Naive thymus-derived CD8-positive, alpha-beta T cell (primary cell): ENCODE measurements at places on chromosomes 2 and 18.

GRCh38 chr2:157488877-157489276 is 45.0 kb upstream of the CYTIP start:
- peaks cover 59% of the 10 kb centered on the region for H3K4me1 ChIP-seq
- H3K36me3 ChIP-seq = no peaks in the 10 kb centered on the region
- H3K4me3 ChIP-seq = no peak overlapping the region
- no peak for DNase-seq
- H3K27ac ChIP-seq = no peak overlapping the region

- H3K4me1 ChIP-seq = peaks cover 20% of the 10 kb centered on the region
- peaks cover 88% of the 10 kb centered on the region for H3K36me3 ChIP-seq
- H3K4me3 ChIP-seq = no peak overlapping the region
Observed at GRCh38 chr2:218648088-218648786, 11.2 kb downstream of the ZNF142 start.

GRCh38 chr18:57542126-57542525 is 44.4 kb downstream of the FECH start:
- peaks cover 3% of the 10 kb centered on the region for H3K27me3 ChIP-seq
- H3K27ac ChIP-seq = no peak overlapping the region
- H3K36me3 ChIP-seq = peaks cover 4% of the 10 kb centered on the region
- DNase-seq = no peak

- peak overlapping the region; percentile 82 for H3K4me3 ChIP-seq
- H3K4me1 ChIP-seq = peaks cover 44% of the 10 kb centered on the region
- DNase-seq = peak; percentile 90
- no peaks in the 10 kb centered on the region for H3K36me3 ChIP-seq
- H3K27me3 ChIP-seq = peaks cover 3% of the 10 kb centered on the region
Observed at GRCh38 chr2:219294356-219295351, 14.5 kb downstream of the PTPRN start.

DNA sequence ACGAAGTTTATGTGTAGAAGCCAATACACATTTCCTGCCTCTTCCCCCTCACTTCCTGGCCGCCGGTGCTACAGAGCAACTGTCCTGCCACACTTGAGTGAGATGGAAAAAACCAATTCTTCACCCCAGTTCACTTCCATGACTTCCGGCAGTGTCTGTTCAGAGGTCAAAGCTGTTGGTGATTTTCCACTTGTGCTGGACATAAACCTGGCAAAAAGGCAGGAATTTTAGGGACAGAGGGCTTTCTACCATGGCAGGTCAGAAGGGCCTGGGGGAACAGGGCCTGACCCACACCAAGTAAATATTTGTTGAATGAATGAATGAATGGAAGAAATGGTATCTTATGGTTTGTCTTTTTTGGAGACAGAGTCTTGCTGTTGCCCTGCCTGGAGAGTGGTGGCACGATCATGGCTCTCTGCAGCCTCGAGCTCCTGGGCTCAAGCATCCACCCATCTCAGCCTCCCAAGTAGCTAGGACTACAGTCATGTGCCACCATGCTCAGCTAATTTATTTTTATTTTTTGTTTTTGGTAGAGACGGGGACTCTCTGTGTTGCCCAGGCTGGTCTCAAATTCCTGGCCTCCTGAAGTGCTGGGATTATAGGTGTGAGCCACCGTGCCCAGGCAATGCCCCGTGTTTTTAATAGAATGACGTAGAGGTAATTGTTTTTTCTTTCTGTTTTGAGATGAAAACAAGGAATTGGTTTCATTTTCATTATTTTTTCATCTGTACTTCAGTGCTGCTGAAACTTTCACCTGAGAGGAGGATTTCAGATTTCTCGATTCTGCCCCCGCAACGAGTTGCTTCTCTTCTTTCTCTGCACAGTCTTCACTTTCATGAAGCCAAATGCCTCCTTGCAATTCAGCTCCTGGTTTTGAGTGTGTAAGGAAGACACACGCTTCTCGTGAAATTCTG is 48.0 kb upstream of the LPIN2 start:
- H3K27ac ChIP-seq = peak overlapping the region; percentile 98
- H3K4me1 ChIP-seq = peaks cover 61% of the 10 kb centered on the region
- no peak for DNase-seq
- H3K27me3 ChIP-seq = no peaks in the 10 kb centered on the region
- H3K36me3 ChIP-seq = no peaks in the 10 kb centered on the region

- no peak for DNase-seq
- H3K27ac ChIP-seq = no peak overlapping the region
- H3K4me1 ChIP-seq = no peaks in the 10 kb centered on the region
- no peak overlapping the region for H3K4me3 ChIP-seq
- peaks cover 19% of the 10 kb centered on the region for H3K27me3 ChIP-seq
- H3K36me3 ChIP-seq = no peaks in the 10 kb centered on the region
Observed at GRCh38 chr18:50611529-50611941, 51.6 kb downstream of the MAPK4 start.

DNA sequence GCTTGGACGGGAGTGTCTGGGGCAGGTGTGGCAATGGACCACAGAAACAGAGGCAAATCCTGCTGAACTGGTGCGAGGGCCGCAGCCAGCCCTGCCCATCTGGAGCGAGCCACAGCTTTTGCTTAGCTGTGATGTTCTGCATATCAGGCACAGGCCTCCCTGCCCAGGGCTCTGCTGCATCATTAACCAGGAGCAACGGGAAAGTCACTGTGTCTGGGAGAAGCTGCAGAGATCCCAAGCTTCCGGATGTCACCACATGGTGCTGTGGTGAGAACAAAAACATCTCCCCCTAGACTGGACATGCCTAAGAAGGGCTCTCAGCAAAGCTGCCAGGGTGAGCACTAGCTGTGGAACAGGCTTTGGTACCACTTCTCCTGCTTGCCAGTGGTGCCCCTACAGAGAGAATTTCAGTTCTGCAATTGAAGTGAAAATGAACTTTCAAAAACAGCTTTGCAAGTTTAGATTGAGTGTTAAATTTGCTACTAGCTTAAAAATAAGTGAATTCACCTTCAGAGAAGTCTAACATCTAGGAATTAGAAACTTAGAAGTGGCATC is 172.9 kb upstream of the MYT1L start:
- H3K4me1 ChIP-seq = no peaks in the 10 kb centered on the region
- peaks cover 15% of the 10 kb centered on the region for H3K27me3 ChIP-seq
- no peaks in the 10 kb centered on the region for H3K36me3 ChIP-seq
- no peak for DNase-seq

DNA sequence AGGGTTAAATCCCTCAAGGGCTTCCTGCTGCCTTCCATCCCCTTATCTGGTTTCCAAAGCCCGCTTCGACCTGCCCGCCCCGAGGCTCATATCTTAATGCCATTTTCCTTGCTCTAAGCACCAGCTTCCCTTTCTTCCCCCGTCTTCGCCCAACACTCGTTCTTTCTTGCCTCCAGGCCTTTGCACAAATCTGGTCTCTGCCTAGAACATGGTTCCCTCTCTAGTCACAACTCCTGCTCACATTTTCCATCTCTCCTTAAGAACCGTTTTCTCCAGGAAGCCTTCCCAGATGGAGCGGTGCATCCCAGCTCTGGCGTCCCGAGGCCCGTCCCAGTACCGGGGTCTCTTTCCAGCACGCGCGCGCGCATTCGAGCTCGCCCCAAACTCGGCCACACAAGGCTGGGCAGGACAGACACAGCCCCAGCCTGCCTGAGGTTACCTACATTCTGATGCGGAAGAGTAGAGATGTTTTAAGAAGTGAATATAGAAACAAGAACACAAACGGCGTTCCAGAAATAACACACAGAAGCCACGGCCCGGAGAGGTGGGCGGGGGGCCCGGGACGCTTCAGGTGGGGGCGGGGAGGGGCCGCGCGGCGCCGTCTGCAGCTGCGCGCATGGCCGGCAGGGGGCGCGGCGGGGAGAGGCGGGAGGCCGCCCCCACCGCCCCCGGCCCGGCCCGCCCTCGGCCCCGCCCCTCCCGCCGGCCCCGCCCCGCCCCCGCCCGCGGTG is at the start of gene DGKD:
Gene DGKD, plus strand, starts transcription at position 726 of the 731 bp plus-strand sequence. CDS start 25 bp downstream, outside the sequence.
- H3K27me3 ChIP-seq = no peaks in the 10 kb centered on the region
- H3K4me1 ChIP-seq = peaks cover 82% of the 10 kb centered on the region
- DNase-seq = peak; percentile 85

DNA sequence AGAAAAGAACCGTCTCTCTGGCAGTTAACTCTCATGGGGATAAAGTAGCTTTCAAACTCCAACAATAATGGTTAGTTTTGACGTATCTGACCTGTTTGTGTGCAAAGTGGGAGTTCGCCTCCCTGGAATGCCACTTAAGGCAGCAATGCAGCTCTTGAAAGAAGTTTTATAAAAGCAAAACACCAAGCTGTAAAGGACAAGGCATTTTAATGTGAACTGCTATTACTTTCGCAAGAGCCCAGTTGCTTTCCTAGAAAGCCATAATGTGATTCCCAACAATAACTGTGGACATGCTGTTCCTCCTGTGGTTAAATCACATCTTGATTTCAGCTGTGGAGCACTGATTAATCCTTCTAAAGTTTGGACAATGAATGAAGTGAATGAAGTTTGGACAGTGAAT is 303.7 kb downstream of the PTPRM start:
- no peaks in the 10 kb centered on the region for H3K27me3 ChIP-seq
- H3K27ac ChIP-seq = no peak overlapping the region
- DNase-seq = no peak
- no peak overlapping the region for H3K4me3 ChIP-seq
- no peaks in the 10 kb centered on the region for H3K4me1 ChIP-seq

- H3K4me1 ChIP-seq = no peaks in the 10 kb centered on the region
- H3K27ac ChIP-seq = no peak overlapping the region
- no peak overlapping the region for H3K4me3 ChIP-seq
- peaks cover 19% of the 10 kb centered on the region for H3K27me3 ChIP-seq
- no peak for DNase-seq
Observed at GRCh38 chr2:10931710-10932255, 20.0 kb downstream of the KCNF1 start.

- H3K36me3 ChIP-seq = no peaks in the 10 kb centered on the region
- H3K27me3 ChIP-seq = peaks cover 5% of the 10 kb centered on the region
- H3K27ac ChIP-seq = no peak overlapping the region
- no peak overlapping the region for H3K4me3 ChIP-seq
Observed at GRCh38 chr18:57141208-57142129, 5.4 kb upstream of the BOD1L2 start.

DNA sequence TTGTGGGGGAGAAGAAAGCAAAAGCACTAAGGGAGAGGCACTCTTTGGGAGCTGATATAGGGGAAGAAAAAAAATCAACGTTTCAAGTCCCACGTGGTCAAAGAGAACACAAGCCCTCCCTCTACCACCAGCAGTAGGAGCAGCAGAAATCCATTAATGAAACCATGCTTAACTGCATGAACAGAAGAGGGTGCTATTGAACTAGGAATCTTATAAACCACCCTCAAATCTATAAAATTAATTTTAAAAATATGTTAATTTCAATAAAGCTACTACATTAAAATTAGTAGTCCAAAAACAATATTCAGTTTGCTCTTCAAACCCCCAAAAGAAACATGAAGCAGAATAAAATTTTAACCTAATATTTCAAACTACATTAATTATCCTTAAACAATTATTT is 147.8 kb downstream of the TMEM18 start:
- H3K27me3 ChIP-seq = peaks cover 20% of the 10 kb centered on the region
- H3K36me3 ChIP-seq = no peaks in the 10 kb centered on the region
- no peak overlapping the region for H3K4me3 ChIP-seq
- H3K4me1 ChIP-seq = no peaks in the 10 kb centered on the region

DNA sequence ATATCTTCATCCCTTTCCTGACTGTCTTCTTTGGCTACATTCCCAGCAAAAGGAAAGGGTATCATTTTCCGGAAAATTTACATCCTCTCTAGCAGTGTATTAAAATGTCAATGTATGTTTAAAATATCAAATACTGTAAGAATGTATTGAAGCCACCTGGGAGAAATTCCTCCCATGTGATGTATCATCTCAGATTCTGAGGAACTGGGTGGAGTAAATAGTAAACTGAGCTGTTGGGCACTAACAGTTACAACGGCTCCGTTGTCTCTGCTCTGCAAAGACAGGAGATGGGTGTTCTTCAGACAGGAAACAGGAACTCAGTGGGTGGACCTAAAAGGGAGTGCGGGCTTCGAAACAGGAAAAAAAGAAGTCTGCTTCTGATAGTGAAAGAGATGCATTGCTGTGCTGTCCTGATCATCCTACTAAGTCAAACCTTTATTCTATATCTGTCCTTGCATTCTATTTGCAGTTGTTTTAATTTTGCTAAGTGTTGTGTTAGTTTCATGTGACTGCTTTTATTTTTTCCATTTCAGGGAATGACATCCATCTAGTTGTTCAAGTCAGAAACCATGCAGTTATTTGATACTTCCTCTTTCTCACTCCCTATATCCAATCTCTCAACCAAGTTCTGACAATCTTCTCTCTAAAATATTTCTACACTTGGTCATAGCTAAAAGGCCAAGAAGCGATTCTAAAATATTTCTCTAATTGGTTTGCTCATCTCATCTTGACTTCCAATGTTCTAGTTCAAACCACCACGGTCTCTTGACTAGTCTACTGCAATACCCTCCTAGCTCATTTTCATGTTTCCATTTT is 19.4 kb downstream of the DOK1 start:
- H3K4me3 ChIP-seq = peak overlapping the region; percentile 75
- no peaks in the 10 kb centered on the region for H3K36me3 ChIP-seq
- H3K27me3 ChIP-seq = peaks cover 8% of the 10 kb centered on the region
- DNase-seq = no peak

- peaks cover 25% of the 10 kb centered on the region for H3K4me1 ChIP-seq
- H3K4me3 ChIP-seq = peak overlapping the region; percentile 64
- no peak for DNase-seq
- no peaks in the 10 kb centered on the region for H3K36me3 ChIP-seq
- peak overlapping the region; percentile 81 for H3K27ac ChIP-seq
Observed at GRCh38 chr2:74025971-74026612, 41.4 kb downstream of the TET3 start.

GRCh38 chr2:151793123-151793522 is 35.1 kb downstream of the ARL5A start:
- H3K4me3 ChIP-seq = no peak overlapping the region
- DNase-seq = no peak
- no peaks in the 10 kb centered on the region for H3K27me3 ChIP-seq
- H3K4me1 ChIP-seq = no peaks in the 10 kb centered on the region

DNA sequence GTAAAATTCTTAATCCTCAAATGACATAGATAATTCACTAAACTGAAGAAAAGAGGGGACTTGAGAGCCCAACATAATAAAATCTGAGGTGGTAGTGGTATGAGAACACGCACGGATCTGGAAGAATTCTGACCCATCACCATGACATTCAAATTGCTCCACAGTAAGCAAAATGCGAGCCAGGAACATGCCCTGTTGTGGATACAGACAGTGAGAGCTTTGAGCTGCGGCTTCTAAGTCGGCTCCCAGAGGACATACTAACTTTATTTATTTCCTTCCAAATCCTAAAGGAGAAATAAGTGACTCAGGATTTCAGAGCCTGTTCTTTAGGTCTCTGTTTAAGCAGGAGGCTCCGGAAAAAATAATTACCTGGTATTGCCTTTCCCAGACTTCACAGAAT is 143.4 kb upstream of the SMAD7 start:
- no peak overlapping the region for H3K27ac ChIP-seq
- peaks cover 2% of the 10 kb centered on the region for H3K4me1 ChIP-seq
- peaks cover 60% of the 10 kb centered on the region for H3K36me3 ChIP-seq
- H3K4me3 ChIP-seq = no peak overlapping the region
- H3K27me3 ChIP-seq = no peaks in the 10 kb centered on the region
